ENCODE measurements at places on chromosomes 16 and 17.

GRCh38 chr17:76391200-76391715 is 6.8 kb downstream of the SPHK1 start:
- H3K4me1 ChIP-seq: peaks cover 4% of the 10 kb centered on the region
- H3K27ac ChIP-seq: no peak overlapping the region
- H3K27me3 ChIP-seq: no peaks in the 10 kb centered on the region
- no peak overlapping the region for H3K4me3 ChIP-seq

GRCh38 chr17:80513892-80514291 is 30.7 kb upstream of the RPTOR start:
- H3K36me3 ChIP-seq: no peaks in the 10 kb centered on the region
- H3K4me1 ChIP-seq: no peaks in the 10 kb centered on the region
- H3K4me3 ChIP-seq: no peak overlapping the region
- peaks cover 19% of the 10 kb centered on the region for H3K27me3 ChIP-seq

- no peaks in the 10 kb centered on the region for H3K4me1 ChIP-seq
- H3K27me3 ChIP-seq: peaks cover 13% of the 10 kb centered on the region
- no peaks in the 10 kb centered on the region for H3K36me3 ChIP-seq
- H3K4me3 ChIP-seq: no peak overlapping the region
- H3K27ac ChIP-seq: no peak overlapping the region
- DNase-seq: no peak
Measured at GRCh38 chr16:74219706-74220105, 76.9 kb upstream of the PSMD7 start.

GRCh38 chr16:71666928-71667707 is 41.1 kb downstream of the MARVELD3 start:
- H3K27me3 ChIP-seq: no peaks in the 10 kb centered on the region
- H3K27ac ChIP-seq: no peak overlapping the region
- no peak overlapping the region for H3K4me3 ChIP-seq
- peaks cover 27% of the 10 kb centered on the region for H3K36me3 ChIP-seq
- no peak for DNase-seq

DNA sequence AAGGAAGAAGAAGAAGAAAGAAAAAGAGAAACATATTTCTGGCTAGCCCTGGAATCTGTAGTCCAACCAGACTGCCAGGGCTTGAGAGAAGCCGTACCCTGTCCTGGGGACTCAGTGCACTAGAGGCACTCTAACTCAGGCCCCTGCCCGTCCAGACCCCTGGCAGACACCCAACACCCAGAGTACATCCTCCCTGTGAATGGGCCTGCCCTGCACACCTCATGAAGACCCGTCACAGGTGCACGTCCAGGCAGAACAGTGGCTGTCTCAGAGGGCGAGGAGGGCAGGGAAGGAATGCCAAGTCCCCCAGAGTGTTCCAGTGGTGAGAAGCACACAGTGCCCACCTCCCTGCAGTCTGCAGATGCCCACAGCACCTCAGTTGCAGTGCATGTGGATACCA is 23.0 kb downstream of the MPG start:
- peaks cover 9% of the 10 kb centered on the region for H3K4me1 ChIP-seq
- no peak overlapping the region for H3K4me3 ChIP-seq
- no peaks in the 10 kb centered on the region for H3K27me3 ChIP-seq
- H3K27ac ChIP-seq: no peak overlapping the region
- H3K36me3 ChIP-seq: peaks cover 2% of the 10 kb centered on the region

Data from naive thymus-derived CD8-positive, alpha-beta T cell (primary cell).